Cardiac septum (tissue), 1 donor: ENCODE measurements at places on chromosomes 4 and X. TPM values are rescaled to one million over a fixed set of nuclear protein-coding genes. Genes with fewer than 3 reads are reported as not detected.

Gene KLHL8
- 11.2 TPM for total RNA-seq

Gene MAGED4B
- 1.5 TPM for total RNA-seq

Gene PTPN13
- total RNA-seq: 3.4 TPM

Gene PIM2
- 2.7 TPM for total RNA-seq

Gene GAGE12E
- not detected for total RNA-seq

Gene DHRSX
- 24.9 TPM for total RNA-seq
